ENCODE measurements at places on chromosomes 1 and 21. TPM values are rescaled to one million over a fixed set of nuclear protein-coding genes. Genes with fewer than 3 reads are reported as not detected.

DNA sequence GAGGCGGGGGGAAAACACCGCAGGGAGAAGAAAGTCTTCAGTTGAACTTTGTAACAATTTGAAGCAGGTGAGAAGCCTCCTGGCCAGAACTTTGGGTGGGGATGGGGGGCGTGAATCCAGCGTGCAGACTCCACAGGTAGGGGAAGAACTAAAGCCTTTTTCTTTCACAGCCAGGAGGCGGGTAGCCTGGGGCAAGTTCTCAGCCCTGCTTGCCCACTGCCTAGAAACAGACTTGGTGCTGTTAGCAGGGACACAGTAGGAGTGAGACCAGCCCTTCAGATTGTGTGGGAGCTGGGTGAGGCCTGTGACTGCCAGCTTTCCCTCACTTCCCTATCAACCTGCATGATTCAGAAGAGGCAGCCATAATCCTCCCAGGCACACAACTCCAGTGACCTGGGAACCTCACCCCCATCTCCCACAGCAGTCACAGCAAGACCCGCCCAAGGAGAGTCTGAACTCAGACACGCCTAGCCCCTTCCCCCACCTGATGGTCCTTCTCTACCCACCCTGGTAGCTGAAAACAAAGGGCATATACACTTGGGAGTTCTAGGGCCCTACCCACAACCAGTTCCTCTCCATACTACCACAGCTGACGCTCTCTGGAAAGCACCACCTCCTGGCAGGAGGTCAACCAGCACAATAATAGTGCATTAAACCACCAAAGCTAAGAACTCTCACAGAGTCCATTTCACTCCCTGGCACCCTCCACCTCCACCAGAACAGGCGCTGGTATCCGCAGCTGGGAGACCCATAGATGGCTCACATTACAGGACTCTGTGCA, 83.5 kb upstream of the CDC42BPA start:
- no peak for DNase-seq

GRCh38 chr21:37787456-37787855, 128.8 kb downstream of the KCNJ6 start:
- DNase-seq, result no peak

DNA sequence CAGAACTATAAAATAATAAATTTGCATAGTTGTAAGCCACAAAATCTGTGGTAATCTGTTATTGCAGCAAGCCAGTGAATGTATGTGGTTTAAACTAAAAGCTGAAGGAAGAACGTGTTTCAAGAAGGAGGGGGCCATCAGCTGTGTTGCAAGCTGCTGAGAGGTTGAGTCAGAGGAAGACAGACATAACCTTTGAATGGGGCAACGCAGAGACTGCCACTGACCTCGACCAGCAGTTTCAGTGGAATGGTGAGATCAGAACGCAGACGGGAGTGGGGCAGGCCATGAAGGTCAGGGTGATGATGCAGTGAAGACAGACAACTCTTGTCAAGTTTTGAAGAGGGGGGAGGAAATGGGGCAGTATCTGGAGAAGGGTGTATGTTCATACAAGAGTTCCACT, 23.2 kb upstream of the QSOX1 start:
- no peak for DNase-seq

DNA sequence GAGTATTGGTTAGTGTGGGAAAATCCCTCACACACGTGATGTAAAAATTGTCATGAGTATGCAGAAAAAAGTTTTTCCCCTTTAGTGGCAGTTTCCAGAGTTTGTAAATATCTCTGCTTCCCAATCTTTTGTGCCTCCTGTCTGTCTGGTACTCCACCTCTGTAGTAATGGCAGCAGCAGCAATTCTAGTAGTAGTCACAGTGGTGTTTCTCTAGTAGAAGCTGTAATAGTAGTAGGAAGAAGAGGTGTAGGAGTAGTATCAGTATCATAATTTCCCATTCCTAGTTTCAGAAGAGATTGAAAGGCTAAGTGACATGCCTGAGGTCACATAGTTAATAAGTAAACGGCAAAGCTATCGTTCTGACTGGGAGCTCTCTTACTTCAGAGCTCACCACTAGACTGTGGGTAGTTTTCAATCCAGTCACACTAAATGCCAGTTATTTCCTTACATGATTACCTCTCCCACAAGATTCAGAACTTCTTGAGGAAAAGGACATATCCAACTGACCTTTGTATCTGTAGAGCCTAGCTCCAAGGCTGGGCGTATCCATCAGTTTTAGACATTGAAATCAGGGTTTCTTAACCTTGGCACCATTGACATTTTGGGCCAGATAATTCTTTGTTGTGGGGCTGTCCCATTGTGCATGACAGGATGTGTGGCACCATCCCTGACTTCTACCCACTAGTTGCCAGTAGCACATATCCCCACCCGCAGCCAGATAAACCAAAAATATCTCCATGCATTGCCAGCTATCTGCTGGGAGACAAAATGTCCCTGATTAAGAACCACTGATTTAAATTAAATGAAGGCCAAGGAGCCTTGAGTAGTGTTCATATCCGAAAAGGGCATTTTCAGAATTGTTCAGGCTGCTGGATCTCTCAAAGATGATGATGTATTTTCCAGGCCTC, 135.9 kb downstream of the FGGY start:
- no peak for DNase-seq

- DNase-seq, result peak; percentile 47
Measured at GRCh38 chr21:45128613-45129188, 54.3 kb downstream of the ADARB1 start.

GRCh38 chr1:110633646-110634030, 27.5 kb upstream of the KCNA2 start:
- DNase-seq, result no peak

Gene TSPAN1
- total RNA-seq, result 0.31 TPM

Gene LEMD1
- 6.9 TPM for total RNA-seq

DNA sequence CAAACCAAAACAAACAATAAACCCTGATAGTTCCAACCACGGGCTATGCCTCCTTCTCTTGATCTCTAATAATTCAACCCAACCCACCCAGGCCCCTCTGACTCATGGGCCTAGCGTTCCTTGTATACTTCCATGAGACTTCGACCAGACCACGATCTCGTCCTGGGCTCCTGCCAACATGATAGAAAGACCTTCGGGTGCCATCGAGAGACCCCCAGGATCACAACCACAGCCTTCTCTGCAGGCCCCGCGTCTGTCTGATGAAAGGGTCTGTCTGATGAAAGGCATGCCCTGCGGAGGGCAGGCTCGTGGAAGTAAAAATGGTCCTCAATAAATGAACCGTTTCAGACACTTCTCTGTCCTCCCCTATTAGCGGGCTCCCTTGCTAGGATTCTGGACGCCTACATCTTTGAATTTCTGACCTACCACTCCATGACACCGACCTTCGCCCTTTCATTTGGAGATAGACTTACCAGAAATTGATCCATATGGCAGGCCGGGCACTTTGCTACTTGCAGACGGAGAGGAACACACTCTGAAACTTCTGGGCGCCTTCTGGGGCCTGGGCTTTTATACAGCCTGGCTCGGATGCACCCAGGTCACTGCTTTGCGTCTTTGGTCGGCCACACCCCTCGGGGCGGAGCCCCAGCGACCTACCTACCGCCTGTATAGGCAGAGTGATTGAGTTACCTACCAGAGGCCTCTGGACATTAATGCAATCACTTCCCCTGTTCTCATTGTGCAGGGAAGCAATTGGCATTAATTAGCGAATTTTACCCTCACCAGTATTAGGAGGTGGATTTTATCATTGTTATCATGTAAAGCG, 5.3 kb upstream of the KLF18 start:
- DNase-seq, result no peak

DNA sequence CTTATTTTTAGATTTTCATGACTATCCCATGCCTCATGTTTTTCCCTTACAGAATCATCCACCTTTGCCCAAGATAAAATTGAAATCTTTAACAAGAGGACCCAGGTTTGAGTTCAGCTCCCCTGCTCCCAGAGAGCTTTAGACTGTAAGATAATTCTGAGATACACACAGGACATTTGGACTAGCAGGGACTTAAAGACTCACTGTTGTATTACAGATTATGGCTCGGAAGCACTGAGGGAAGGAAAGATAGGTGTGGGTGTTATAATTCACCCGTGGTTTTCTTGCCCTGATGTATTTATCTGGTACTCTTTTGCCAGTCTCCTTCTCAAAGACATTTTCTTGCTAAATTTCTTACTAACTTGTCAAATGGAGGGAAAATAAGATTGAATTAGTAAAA, 149.7 kb downstream of the DHRS3 start:
- no peak for DNase-seq

Gene TRIM63
- total RNA-seq, result 0.16 TPM

Measured in occipital lobe (tissue), 3 donors.